ENCODE measurements at places on chromosomes 16 and 17.
A peak's percentile ranks its signal among the peaks of the same experiment; 100 is the strongest.

DNA sequence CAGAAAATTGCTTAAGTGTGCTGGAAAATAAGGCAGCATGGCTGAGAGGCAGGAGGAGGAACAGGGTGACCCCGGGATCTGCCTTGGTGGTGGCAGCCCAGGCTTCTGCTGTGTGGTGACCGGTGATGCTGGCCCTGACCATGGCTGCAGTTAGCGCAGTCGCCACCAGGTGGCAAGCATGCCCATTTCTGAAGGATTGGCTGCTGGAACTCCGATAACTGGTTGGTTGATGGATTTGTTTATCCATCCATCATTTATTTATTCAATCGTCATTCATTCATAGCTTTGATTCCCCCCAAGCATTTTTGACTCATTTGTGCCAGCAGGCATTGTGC lies 29.1 kb upstream of the ITGA3 start:
- DNase-seq = peak; percentile 78

DNA sequence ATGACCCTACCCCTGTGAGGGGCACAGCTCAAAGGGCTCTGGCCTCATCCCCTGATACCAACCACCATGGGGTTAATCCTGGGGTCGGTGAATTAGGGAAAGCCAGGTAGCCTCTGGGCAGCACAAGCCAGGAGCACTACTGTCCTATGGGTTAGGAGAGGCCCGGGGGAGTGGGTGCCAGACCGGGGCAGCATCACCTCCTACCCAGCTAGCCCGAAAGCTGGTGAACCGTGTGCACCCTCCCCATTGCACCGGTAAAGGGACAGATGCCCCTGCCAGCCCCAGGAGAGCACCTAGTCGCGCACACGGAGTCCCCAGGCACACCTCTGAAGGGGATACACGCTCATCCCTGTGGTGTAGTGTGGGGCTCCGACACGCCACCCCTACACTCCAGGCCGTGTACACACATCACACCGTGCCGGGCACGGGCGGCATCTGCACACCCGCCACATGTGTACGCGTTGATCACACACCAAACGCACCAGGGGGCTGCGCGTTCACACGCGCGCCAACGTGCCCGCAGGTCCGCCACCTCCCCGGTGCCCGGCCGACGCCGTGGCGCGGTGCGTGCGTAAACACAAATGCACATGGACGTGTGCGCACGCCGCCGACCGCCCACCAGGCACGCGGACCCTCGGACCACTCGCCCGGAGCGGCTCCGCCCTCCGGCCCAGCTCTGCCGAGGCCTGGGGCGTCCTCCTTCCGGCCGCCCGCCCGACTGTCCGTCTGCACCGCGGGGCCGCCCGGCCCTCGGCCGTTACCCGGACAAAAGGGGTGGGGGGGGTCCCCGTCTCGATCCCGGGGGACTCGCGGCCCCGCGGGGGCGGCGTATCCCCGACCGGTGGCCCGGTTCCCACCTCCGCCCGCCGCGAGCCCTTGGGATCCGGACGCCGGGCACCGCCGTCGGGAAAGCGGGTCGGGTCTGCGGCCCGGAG lies 785 bp downstream of the UBALD1 start:
- DNase-seq = peak; percentile 27

GRCh38 chr17:40038882-40039513 lies 15.2 kb downstream of the MED24 start:
- no peak for DNase-seq

GRCh38 chr16:14061732-14062259 lies 9.3 kb upstream of the MRTFB start:
- DNase-seq = no peak

DNA sequence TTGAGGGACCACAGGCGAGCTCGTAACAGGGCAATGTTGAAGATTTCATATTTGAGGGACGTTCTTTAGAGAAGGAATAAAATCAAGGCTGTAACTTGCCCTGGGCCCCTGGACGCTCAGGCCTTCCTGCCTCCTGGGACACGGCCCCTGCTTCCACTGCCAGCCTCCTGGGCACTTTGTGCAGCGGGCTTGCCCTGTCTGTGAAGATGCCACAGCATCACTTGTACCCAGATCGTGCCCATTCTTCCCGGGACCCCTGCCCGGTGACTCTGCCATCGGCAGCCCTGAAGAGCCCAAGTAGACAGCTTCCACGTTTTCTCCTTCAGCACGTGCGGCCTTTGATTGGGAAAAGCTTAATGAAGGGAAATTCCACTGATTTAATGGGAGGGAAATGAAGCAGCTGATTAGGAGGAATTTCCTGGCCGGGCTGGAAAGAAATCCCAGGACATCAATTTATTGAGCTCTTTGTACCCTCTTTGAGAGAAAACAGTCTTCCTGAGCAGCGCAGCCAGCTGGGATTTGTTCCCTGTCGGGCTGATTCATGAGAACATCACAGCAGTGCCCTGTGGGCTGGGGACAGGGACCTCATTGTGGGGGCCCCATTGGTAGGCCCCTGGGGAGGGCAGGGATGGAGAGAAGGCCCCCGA lies 71.5 kb downstream of the CRISPLD2 start:
- no peak for DNase-seq

GRCh38 chr16:3188675-3188924 lies 596 bp downstream of the OR1F1 start:
- DNase-seq = no peak

GRCh38 chr16:82136956-82137821 lies 32.8 kb downstream of the MPHOSPH6 start:
- DNase-seq = no peak

DNA sequence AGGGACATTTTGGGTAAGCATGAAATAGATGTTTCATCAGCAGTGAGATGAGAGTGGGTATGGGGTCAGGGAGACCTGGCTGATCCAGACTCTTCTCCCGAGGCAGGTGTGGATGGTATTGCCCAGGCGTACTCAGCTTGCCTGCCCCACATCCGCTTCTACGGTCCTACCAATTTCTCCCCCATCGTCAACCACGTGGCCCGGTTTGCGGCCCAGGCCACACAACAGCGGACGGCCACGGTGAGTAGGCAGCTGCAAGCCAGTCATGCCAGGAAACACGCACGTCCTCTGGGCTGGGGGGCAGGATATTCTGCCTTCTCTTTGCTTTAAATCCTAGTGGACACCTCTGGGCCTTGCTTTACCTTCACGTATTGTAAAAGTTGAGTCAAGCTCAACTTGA lies 44.7 kb downstream of the CPNE2 start:
- no peak for DNase-seq

GRCh38 chr17:63497708-63498483 lies 21.0 kb downstream of the ACE start:
- DNase-seq = no peak

DNA sequence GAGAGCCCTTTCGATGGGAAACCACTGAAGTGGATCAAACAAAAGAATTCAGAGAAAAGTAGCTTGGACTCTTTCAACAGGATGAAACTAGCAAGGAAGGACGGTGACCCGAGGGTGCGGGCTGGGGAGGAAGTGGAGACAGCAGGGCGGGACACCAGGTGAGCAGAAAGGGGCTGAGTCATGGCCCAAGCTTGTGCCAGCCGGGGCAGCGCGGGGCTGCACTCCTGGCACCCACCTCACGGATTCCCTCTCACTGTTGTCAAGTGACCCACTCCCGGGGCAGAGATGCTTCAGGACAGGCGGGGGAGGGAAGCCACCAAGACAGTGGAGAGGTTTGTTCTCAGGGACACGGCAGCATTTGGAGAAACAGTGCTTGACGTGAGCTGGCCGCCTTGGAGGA lies 10.7 kb upstream of the RNF222 start:
- no peak for DNase-seq

Measured in activated T-cell treated with anti-CD3 and anti-CD28 coated beads for 4 hours (primary cell).